Stimulated activated CD8-positive, alpha-beta memory T cell treated with anti-CD3 and anti-CD28 coated beads, Interleukin-12 subunit alpha, Interleukin-12 subunit beta, amount 100 ng/mL, for 4 hours (primary cell): ENCODE measurements at places on chromosomes 7 and 10.

DNA sequence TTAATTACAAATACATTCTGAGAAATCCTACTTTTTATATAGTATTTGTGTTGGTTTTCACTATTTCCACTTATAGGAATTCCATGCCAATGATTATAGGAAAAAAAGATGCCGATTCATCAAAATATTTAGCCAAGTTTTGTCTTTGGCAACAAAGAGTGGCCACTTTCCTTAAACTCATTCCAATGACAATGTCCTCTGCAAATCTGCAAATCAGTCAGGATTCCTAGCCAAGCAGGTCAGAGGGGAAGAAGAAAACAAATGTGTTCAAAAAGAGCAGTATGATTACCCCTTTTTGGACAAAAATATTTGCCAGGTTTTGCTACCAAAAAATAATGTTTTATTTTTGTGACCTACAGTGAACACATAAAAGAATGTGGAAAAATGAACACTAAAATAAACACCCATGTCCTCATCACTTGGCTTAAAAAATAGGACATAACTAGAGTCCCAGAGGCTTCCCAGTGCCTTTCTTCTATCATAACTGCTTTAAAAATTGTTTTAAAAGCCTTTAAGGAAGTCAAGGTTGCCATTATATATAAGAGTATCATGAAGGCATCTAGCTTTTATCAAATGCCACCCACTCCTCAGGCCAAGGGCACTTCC lies 125.9 kb downstream of the ADAM12 start:
- no peak for DNase-seq

DNA sequence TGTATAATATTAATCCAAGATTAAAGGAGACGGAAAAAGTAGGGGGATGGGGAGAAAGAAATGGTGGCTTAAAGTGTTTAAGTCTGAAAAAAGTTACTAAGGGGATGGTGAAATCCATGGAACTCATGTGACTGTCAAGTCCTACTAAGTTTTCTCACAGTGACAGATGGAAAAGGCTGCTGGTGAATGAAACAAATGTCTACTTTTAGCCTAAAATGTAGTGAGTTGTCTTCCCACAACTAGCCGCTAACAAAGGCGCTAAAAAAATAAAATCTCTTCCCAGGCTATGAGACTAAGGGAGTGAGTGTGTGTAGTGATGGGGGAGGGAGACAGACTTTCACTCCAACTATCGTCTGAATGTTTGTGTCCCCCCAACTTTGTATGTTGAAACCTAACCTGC lies 12.6 kb downstream of the VIM start:
- DNase-seq = no peak

GRCh38 chr10:21518149-21518640 lies 7.3 kb downstream of the SKIDA1 start:
- no peak for DNase-seq

DNA sequence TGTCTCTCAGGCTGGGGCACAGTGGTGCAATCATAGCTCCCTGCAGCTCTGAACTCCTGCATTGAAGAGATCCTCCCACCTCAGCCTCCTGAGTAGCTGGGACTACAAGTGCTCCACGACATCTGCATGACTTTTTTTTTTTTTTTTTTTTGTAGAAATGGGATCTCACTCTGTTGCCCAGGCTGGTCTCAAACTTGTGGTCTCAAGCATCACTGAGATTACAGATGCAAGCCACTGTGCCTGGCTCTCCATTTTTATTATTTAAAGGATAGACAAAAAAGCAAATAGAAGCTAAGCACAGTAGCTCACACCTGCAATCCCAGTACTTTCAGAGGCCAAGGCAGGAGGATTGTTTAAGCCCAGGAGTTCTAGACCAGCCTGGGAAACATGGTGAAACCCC lies 13.0 kb upstream of the KCTD7 start:
- DNase-seq = no peak

GRCh38 chr10:124403548-124403947 lies 15.2 kb downstream of the OAT start:
- DNase-seq = no peak

DNA sequence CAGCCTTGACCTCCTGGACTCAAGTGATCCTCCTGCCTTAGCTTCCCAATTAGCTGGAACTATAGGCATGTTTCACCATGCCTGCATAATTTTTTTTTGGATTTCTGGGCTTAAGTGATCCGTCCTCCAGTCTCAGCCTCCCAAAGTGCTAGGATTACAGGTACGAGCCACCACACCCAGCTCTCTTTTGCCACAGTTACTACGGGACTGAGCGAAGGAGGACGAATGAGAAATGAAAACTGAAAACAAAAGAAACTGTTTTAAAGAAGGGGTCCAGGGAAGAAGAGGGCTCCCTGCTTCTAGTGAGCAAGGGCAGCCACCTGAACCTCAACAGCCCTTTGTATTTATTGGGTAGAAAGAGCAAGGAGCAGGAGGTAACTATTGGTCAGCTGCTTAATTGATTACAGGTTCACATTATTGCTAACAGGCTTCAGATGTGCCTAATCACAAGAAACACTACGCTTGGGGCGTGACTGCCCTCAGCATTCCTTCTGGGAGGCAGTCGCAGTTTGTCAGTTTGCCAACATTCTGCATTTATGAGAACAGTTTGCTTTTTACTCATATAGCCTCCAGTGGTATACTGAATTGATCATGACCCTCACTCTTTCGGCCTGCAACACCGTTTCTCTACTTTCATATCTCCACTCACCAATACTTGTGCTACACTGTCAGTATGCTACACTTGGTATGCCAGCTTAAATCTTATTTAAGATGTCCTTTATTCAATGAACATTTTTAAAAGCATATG lies 676.8 kb downstream of the DNAJB9 start:
- no peak for DNase-seq

DNA sequence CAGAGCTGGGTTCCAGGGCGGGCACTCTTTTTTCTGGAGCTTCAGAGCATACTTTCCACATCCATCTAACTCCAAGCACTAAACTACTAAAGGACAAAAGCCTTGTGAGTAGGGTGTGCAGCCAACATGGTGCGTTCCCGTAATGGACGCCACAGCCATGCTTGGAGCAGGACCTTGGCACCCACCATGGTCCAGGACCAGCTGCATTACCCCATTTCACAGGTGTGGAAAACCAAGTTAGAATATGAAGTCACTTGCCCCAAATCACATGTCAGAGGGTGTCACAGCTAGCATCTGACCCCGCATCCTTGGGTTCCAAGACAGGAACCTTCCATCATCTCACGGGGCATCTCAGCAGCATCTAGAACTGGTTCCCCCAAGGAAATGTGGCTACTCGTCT lies 112.4 kb downstream of the SMURF1 start:
- DNase-seq = no peak

GRCh38 chr10:71515531-71516172 lies 118.9 kb downstream of the CDH23 start:
- DNase-seq = no peak

- no peak for DNase-seq
Observed at GRCh38 chr10:30835146-30835545, 196.5 kb downstream of the ZNF438 start.

GRCh38 chr7:67407392-67408071 lies 410.9 kb downstream of the TYW1 start:
- no peak for DNase-seq

DNA sequence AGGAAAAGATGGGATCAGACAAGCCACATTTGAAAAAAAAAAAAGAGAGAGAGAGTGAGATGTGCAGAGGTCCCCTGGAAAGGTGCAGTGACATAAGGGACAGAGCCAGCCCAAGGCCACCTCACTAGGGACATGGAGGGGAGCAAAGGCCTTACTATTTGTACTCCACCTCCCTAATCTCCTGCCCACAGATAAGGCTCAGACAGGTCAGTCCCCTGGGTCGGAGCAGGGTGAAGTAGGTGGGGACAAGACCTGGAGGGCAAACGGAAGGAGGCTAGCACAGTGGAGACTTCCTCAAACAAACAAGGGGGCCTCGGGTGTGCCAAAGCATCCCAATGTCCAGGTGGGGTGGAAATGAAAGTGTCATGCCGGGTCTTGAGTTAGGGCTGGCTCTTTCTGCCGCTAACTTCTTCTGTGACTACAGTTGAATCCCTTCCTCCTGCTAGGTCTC lies 7.0 kb downstream of the PRF1 start:
- no peak for DNase-seq

DNA sequence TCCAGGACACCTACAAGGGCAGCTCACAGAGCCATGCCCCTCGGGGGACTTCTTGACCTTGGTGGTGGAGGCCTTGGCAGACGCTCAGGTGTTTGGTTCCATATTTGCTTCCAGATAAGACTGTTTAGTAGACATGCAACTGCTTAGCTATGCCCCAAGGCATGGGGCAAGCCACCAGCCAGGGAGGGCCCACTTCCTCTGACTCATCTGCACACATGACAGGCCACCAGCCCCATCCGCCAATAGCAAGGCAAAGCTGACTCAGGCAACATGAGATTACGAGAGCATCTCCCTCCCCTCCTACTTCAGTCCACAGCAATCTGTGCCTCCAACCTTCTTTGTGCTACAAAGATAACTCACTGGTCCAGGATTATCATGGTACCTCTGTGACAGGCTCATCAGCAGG lies 54.9 kb downstream of the KCNMA1 start:
- DNase-seq = no peak

DNA sequence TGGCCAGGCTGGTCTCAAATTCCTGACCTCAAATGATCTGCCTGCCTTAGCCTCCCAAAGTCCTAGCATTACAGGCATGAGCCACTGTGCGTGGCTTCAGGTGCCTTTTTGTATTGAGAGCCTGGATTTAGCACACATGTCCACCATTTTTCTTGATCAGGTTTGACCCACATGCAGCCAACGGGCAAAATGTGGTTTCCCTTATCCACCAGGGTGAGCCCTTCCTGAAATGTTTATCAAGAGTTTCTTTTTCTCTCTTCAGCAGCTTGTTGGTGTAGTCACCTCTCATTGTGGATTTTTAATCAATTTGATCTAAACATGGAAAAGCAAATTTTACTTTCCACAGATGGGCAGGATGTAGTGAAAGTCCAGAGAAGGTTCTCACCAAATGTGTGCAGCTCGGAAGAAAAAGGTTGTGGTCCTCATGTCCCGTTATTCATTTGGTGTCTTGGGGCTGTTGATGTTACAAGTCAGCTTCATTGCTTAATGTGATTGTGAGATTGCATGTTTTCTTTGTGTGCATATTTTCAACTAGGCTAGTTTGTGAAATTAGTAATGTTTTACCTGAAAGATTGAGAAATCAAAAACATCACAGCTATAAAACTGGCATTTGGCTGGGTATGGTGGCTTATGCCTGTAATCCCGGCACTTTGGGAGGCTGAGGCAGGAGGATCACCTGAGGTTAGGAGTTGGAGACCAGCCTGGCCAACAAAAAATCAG lies 28.9 kb downstream of the GUSB start:
- no peak for DNase-seq
